Endodermal cell (in vitro differentiated cells): ENCODE measurements at places on chromosomes 13 and 19.

- H3K4me1 ChIP-seq, result no peaks in the 10 kb centered on the region
- no peaks in the 10 kb centered on the region for H3K27me3 ChIP-seq
- DNase-seq, result peak; percentile 56
Observed at GRCh38 chr19:51034704-51035103, at the start of gene KLK12. TSS of gene KLK12 (minus strand) at chr19:51035002. CDS start at chr19:51034621, 381 bp downstream.

DNA sequence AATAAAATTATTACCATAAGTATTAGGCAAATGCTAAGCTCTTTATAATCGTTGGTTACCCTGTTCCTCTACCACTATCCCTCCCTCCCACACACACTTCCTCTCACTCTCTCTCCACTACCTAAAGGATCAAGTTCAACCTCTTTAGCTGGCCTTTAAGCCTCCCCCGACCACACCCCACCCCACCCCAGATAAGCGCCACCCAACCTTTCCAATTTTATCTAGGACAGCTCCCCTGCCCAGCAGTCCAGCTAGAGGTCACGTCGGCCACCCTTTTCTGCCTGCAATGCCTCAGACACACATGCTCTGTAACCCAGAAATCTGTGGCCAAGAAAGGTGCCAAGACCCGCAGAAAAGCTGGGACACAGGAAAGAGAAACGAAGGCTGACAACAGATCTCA lies 1.1 kb downstream of the LYPD4 start:
- no peaks in the 10 kb centered on the region for H3K36me3 ChIP-seq
- no peak overlapping the region for H3K27ac ChIP-seq
- no peaks in the 10 kb centered on the region for H3K4me1 ChIP-seq
- no peak overlapping the region for H3K4me3 ChIP-seq
- no peaks in the 10 kb centered on the region for H3K27me3 ChIP-seq

DNA sequence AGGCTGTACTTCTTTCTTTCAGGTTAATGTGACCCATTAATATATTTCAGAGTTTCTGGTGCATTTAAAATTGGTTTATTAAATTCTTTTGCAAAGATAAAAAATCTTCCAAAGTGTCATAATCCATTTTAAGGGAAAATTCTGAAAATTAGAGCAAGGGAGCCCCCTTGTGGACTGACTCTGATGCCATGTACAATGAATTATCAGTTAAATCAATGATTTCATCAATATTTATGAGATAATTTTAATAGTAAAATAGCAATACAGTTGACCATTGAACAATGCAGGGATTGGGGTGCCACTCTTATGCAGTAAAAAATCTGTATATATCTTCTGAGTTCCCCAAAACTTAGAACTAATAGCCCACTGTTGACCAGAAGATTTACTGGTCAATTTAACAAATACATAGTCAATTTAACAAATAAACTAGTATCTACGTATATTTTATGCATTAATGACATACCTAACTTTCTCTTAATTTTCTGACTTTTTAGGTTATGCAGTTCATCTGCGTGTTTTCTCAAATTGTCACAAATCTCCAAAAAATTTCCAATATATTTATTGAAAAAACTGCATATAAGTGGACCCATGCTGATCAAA lies 479.1 kb upstream of the MIR17HG start:
- H3K27ac ChIP-seq, result no peak overlapping the region
- no peak overlapping the region for H3K4me3 ChIP-seq
- no peaks in the 10 kb centered on the region for H3K36me3 ChIP-seq

- no peak overlapping the region for H3K27ac ChIP-seq
- no peaks in the 10 kb centered on the region for H3K4me1 ChIP-seq
- H3K27me3 ChIP-seq, result no peaks in the 10 kb centered on the region
- no peak overlapping the region for H3K4me3 ChIP-seq
Observed at GRCh38 chr13:92769046-92769445, 457.6 kb upstream of the GPC6 start.

GRCh38 chr13:36382030-36382429 lies 35.8 kb upstream of the SPART start:
- H3K4me3 ChIP-seq, result no peak overlapping the region
- H3K27ac ChIP-seq, result no peak overlapping the region
- no peak for DNase-seq
- no peaks in the 10 kb centered on the region for H3K4me1 ChIP-seq
- no peaks in the 10 kb centered on the region for H3K36me3 ChIP-seq

DNA sequence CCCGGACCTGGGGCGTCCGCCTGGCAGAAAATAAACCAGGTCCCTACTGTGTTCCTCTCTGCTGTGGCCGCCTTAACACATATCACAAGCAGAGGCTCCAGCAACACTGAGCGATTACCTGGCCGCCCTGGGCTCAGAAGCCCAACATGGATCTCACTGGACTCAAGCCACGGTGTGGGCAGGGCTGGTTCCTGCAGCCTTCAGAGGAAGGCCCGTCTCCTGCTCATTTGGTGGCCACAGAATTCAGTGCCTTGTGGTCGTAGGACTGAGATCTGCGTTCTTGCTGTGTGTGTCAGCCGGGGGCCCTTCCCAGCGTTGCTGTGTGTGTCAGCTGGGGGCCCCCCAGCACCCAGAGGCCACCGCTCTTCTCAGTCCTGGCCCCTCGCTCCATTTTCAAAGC lies 30.2 kb downstream of the C2CD4C start:
- H3K4me1 ChIP-seq, result no peaks in the 10 kb centered on the region
- no peaks in the 10 kb centered on the region for H3K27me3 ChIP-seq
- no peaks in the 10 kb centered on the region for H3K36me3 ChIP-seq
- H3K27ac ChIP-seq, result no peak overlapping the region
- DNase-seq, result no peak

GRCh38 chr13:36413161-36413560 lies 19.1 kb upstream of the CCNA1 start:
- H3K4me1 ChIP-seq, result peaks cover 8% of the 10 kb centered on the region
- no peaks in the 10 kb centered on the region for H3K36me3 ChIP-seq
- DNase-seq, result no peak
- H3K27me3 ChIP-seq, result no peaks in the 10 kb centered on the region

DNA sequence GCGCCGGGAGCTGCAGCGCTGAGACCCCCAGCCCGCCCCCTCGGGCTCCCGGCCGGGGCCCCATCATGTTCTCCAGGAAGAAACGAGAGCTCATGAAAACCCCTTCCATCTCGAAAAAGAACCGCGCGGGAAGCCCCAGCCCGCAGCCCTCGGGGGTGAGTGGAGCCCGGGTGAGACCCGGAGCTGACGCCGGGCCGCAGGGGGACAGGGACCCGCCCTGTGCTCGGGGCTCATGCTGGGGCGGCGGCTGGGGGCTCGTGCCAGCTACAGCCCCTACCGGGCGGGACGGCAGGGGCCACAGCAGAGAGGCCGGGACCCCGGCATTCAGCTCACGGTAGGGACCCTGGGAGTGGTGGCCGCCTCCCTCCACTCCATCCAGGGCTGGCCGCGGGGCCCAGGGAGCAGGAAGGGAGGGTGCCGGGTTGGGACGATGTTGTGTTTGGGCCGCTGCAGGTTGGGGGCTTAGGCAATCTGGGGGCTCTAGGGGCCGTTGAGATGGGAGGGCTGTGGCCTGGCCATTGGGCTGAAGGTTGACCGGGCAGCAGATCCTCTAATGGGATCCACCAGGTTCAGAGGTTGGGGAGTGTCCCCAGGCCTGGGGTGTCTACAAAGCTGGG lies 482 bp downstream of the ARHGAP45 start:
- H3K27me3 ChIP-seq, result peaks cover 78% of the 10 kb centered on the region
- no peak for DNase-seq
- peaks cover 5% of the 10 kb centered on the region for H3K4me1 ChIP-seq
- no peak overlapping the region for H3K27ac ChIP-seq

- DNase-seq, result peak; percentile 72
- no peak overlapping the region for H3K27ac ChIP-seq
- H3K4me1 ChIP-seq, result no peaks in the 10 kb centered on the region
- no peaks in the 10 kb centered on the region for H3K36me3 ChIP-seq
- H3K27me3 ChIP-seq, result peaks cover 66% of the 10 kb centered on the region
- no peak overlapping the region for H3K4me3 ChIP-seq
Observed at GRCh38 chr19:46492841-46493235, 2.8 kb downstream of the PNMA8B start.

GRCh38 chr13:99970651-99971575 lies 654 bp downstream of the ZIC5 start:
- H3K36me3 ChIP-seq, result peaks cover 11% of the 10 kb centered on the region
- H3K4me3 ChIP-seq, result peak overlapping the region; percentile 88
- peak; percentile 90 for DNase-seq
- H3K27me3 ChIP-seq, result peaks cover 40% of the 10 kb centered on the region
- H3K27ac ChIP-seq, result peak overlapping the region; percentile 93

GRCh38 chr19:38539751-38540150 lies 78.0 kb downstream of the MAP4K1 start:
- H3K4me1 ChIP-seq, result no peaks in the 10 kb centered on the region
- H3K36me3 ChIP-seq, result no peaks in the 10 kb centered on the region
- H3K27ac ChIP-seq, result no peak overlapping the region

GRCh38 chr13:43074824-43075510 lies 51.6 kb downstream of the DNAJC15 start:
- no peaks in the 10 kb centered on the region for H3K4me1 ChIP-seq
- no peak for DNase-seq
- no peak overlapping the region for H3K27ac ChIP-seq
- H3K27me3 ChIP-seq, result no peaks in the 10 kb centered on the region

GRCh38 chr19:2747349-2747748 lies 7.5 kb upstream of the SLC39A3 start:
- H3K27me3 ChIP-seq, result peaks cover 26% of the 10 kb centered on the region
- no peaks in the 10 kb centered on the region for H3K36me3 ChIP-seq
- no peaks in the 10 kb centered on the region for H3K4me1 ChIP-seq

DNA sequence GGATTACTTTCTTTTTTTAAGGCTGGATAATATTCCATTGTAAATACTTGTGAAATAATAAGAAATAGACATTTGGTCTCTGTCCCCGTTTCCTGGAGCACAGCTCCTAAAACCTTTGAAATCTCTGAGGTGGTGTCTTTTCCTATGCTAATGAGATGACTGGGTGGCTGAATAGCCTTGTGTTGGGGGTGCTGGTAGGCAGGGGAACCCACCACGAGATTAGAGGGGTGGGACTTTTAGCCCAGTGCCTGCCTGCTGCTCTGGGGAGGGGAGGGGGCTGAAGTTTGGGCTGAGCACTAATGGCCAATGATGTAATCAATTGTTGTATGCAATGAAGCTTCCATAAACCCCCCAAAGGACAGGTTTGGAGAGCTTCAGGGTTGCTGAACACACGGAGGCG lies 175.7 kb downstream of the FGF9 start:
- DNase-seq, result no peak
- H3K27ac ChIP-seq, result no peak overlapping the region
- H3K4me1 ChIP-seq, result no peaks in the 10 kb centered on the region
- no peak overlapping the region for H3K4me3 ChIP-seq
- H3K27me3 ChIP-seq, result no peaks in the 10 kb centered on the region
- H3K36me3 ChIP-seq, result no peaks in the 10 kb centered on the region

- no peak overlapping the region for H3K4me3 ChIP-seq
- H3K27me3 ChIP-seq, result no peaks in the 10 kb centered on the region
- DNase-seq, result no peak
- no peaks in the 10 kb centered on the region for H3K36me3 ChIP-seq
- H3K4me1 ChIP-seq, result no peaks in the 10 kb centered on the region
Observed at GRCh38 chr13:102561933-102562332, 34.9 kb upstream of the TPP2 start.

- H3K27me3 ChIP-seq, result no peaks in the 10 kb centered on the region
- H3K27ac ChIP-seq, result peak overlapping the region; percentile 90
- no peak for DNase-seq
- H3K4me3 ChIP-seq, result no peak overlapping the region
Observed at GRCh38 chr13:33776239-33776881, 41.6 kb upstream of the RFC3 start.

- no peaks in the 10 kb centered on the region for H3K27me3 ChIP-seq
- peak; percentile 92 for DNase-seq
- peaks cover 13% of the 10 kb centered on the region for H3K36me3 ChIP-seq
- H3K27ac ChIP-seq, result no peak overlapping the region
Observed at GRCh38 chr19:8396563-8397203, 6.5 kb downstream of the RAB11B start.

- no peaks in the 10 kb centered on the region for H3K36me3 ChIP-seq
- H3K4me1 ChIP-seq, result no peaks in the 10 kb centered on the region
- no peak overlapping the region for H3K27ac ChIP-seq
- peak; percentile 11 for DNase-seq
- no peak overlapping the region for H3K4me3 ChIP-seq
Observed at GRCh38 chr19:15144046-15144646, 36.9 kb downstream of the SYDE1 start.

DNA sequence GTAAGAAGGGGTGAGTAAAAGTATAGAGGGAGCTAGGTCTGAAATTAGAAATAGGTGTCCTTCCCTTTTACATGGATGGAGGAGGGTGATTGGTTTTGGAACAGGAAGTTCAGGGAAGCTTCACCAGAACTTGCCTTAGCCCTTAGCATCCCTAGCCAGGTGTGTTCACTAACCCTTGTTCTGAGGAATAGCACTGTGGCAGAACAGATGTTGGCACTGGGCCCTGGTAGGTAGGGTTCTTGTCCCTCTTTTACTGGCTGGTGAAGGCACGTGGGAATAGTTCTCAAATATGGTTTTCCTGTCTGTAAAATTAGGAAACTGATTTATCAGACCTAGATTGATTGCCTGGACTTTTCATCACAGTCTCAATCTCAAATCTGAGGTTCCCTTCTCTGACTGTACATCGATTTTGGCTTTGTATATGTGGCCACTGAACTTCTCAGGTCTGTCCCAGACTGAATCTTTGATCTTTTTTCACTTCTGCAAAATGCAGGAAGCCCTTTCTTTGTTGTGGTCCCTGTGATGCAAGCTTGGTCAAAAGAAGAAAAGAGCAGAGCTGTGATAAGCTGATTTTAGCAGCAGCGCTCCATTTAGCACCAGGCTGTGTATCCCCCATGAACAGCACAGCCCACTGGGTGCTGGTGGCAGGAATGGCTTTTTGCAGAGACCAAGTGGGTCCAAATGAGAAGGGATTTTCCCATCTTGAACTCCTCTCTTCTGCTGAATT lies 86.2 kb upstream of the HTR2A start:
- no peaks in the 10 kb centered on the region for H3K4me1 ChIP-seq
- H3K36me3 ChIP-seq, result no peaks in the 10 kb centered on the region
- H3K27ac ChIP-seq, result no peak overlapping the region
- no peak overlapping the region for H3K4me3 ChIP-seq

DNA sequence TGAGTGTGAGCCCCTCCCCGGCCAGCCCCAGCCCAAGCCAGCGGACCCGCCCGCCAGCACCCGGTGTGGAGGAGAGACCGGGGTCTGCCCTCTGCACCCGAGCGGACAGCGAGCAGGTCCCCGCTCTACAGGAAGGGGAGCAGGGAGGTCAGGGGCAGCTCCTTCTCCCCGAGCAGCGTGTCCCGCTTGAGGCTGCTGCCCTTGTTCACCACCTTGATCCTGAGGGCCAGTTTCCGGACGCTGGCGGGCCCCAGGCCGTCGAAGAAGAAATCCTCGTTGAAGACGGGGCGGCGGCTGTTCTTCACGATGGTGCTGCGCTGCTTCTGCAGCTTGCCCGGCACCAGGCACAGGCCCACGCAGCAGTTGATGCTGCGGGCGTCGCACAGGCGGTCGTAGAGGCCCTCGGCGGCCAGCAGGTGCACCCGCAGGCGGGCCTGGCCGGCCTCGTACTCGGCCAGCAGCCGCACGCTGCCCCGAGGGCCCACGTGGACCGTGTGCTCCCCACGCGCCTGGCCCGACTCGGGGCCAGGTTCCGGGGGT lies 1.9 kb downstream of the C2CD4C start:
- H3K4me1 ChIP-seq, result no peaks in the 10 kb centered on the region
- H3K27me3 ChIP-seq, result peaks cover 11% of the 10 kb centered on the region
- peak; percentile 50 for DNase-seq
- H3K36me3 ChIP-seq, result no peaks in the 10 kb centered on the region
- no peak overlapping the region for H3K27ac ChIP-seq
- no peak overlapping the region for H3K4me3 ChIP-seq
